ENCODE measurements at places on chromosomes 4 and X. TPM values are rescaled to one million over a fixed set of nuclear protein-coding genes. Genes with fewer than 3 reads are reported as not detected.

- DNase-seq: no peak
These were observed 119.9 kb downstream of the FBXW7 start for GRCh38 chr4:152415980-152416379.

GRCh38 chr4:87019246-87019791 is 84.5 kb downstream of the AFF1 start:
- no peak for DNase-seq

DNA sequence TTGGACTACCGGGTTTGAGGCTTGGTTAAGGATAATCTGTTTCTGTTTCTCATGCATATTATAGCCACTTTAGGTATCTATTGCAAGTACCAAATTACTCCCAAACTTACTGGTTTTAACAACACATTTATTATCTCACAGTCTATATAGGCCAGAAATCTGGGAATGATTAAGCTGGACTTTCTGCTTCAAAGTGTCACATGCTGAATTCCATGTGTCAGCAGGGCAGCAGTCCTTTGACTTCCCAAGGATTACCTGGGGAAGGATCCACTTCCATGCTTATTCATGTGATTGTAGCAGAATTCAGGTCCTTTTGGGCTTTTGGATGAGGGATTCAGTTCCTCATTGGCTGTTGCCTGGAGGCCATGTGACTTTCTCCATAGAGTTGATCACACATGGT is 349.0 kb upstream of the TRAM1L1 start:
- DNase-seq: no peak

GRCh38 chr4:139175646-139176301 is 1.2 kb downstream of the ELF2 start:
- DNase-seq: no peak

DNA sequence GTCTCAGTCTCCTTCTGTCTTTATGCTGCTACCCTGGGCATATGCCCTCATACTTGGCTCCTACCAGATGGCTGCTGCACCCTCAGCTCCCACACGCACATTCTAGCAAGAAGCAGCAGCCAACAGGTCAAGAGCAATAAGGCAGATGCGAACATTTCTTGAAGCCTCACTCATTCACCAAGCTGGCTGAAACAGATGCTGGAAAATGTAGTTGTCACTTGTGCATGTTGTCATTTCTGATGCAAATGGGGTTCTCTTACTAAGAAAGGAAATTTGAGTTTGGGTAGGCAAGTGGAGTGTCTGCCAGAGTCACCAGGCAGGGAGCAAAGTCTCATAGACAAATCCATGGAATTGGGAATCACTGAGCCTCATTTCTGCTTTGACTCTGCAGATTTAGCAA is 57.4 kb upstream of the SORBS2 start:
- no peak for DNase-seq

Gene CSTF2
- total RNA-seq: 86.6 TPM

Gene MAGEA11
- not detected for total RNA-seq

Gene ETDA
- total RNA-seq: not detected

DNA sequence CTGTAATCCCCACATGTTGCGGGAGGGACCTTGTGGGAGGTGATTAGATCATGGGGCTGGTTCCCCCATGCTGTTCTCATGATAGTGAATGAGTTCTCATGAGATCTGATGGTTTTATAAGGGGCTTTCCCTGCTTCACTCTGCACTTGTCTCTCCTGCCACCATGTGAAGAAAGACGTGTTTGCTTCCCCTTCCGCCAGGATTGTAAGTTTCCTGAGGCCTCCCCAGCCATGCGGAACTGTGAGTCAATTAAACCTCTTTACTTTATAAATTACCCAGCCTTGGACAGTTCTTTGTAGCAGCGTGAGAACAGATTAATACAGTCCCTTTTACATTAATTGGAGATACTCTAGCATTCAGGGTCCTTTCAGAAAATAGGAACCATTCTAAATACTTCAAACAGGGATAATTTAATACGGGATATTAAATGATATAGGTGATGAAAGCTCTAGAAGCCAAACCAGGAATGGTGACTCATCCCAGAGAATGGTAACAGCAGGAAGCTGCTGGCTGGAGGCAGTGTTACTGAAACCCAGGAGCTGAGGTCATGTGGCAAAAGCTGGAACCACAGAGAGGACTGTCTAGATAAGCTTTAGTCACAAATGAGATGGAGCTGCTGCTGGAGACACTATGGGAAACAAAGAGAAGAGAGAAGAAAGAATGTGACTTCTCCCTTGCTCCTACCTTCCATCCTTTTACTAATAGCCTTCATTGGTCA is 57.3 kb downstream of the GSTCD start:
- no peak for DNase-seq

DNA sequence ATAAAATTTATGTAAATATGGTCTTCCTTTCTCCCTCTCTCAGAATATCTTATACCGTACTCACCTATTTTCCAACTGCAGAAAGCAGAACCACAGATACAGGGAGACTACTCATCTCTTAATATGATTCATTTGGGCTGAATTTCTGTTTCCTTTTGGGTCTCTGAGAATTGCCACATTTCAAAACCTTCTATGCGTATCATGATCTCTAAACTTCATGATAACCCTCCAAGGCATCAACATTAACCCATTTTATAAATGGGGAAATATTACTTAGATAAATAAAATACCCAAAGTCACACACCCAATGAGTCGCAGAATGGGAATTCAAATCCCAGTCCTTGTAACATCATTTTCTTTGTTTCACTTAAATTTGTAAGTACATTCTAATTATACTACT is 16.6 kb upstream of the PRDM8 start:
- no peak for DNase-seq

Gene USP9X
- 33.9 TPM for total RNA-seq

Gene GLA
- 70.8 TPM for total RNA-seq

DNA sequence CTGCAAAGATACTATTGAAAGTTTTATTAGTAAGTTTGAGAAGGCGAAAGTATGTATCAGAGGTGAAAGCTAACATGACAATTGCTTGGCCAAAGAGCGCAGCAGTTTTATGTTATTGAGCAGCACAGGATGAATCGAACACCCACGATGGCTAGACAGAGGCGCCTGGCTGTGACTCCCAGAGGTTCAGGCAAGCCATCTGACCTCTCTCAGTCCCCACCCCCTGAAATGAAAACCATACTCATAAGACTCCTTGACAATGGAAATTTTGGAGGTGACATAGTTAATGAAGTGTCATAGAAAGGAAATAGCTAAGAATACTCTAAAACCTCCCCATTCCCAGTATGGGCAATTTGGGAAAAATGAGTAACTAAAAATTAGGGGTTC is 70.6 kb downstream of the MGST2 start:
- no peak for DNase-seq
